ENCODE measurements at places on chromosomes 6 and 20.

DNA sequence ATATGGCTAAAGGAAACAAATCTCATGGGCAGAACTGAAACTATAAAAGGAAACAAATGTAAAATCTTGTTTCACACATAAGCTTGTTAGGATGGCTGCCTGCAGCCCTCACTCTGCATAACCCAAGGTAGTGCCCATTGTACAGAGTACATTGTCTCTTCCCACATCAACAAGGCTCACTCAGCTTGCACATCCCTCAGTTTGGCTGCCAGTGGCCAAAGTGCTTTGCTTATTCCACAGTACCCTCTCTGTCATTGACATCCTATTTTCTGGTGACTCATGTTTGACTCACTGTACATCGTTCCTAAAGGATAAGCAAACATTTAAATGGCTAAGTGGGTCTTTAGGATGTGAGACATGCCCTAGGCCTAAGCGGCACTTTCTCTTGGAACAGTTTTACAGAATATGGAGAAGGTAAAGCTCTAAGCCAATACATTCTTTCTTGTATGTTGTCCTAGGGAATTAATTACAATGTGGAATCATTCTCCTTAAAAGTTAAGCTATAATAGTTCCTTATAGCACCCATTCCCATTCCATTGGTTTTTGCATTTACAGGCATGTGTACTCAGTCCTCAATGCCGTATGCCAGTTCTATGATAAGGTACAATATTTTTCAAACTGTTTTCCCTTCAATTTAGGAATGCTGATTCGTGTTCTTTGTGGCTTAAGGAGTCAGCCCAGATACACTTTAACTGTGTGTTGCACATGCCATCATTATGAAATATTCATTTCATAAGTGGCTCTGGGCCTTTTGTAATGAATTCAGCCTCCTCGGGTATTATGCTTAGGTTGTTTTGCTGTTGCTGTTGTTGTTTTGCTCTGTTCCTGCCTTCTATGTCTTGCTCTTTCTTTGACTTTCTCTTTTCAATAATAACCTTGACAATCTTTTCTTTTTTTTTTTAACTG lies 5.5 kb downstream of the ANKEF1 start:
- no peak for DNase-seq

- no peak for DNase-seq
Measured at GRCh38 chr20:5445611-5446010, 128.9 kb upstream of the PROKR2 start.

DNA sequence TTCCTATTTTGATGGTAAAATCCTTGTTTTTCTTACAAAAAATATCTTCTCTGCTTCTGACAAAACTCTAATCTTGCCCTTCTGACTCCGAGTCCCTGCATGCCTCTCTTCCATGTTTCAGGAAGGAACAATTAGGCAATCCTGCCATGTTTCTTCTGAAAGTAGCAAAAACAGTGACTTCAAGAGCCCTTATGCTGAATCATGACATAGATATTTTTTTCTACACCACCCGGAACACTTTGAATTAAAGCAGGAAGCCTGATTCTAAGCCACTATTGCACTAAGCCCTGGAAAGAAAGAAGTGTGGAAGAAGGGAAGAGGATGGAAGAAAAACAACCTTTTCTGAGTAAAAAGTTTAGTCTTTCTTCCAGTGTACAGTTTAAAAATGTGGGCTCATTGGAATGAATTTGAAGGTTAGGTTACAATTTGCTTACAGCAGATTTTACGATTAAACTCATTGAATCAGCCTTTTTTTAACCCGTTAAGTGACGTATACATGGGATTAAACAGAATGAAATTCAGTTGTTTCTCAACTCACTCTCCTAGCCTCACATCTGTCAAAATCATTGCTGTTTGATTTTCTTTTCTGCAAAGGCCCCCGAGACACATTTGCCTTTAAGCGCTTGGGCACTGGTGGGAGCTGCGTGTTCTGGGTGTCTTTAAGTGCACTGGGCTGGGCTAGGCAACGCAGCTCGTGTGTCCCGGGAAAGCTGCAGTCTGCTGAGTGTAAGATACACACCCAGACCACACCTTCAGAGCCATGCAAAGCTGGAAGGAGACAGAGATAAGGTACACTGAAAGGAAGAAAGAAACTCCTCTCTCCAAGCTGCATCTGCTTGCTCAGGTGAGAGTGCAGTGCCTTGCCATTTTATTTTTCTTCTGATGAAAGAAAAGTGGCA lies 159.4 kb upstream of the CITED2 start:
- DNase-seq = no peak

DNA sequence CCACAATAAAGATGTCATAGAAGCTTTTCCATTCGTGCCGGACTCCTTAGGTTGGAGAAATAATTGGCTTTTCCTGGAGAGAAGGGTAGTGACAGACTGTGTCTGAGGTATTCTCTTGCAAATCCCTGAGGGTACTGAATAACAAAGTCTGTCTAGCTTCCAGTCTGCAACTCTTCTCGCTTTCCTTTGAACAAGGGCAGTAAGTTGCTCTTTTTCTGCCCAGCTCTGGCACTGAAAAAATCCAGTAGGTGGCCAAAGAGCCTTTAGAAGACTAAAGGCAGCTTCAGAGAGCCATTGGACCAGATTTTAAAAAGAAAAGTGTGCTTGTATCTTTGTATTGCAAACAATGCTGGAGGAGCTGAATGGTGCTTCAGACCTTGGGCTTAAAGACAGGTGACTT lies 20.7 kb upstream of the RREB1 start:
- DNase-seq = no peak

DNA sequence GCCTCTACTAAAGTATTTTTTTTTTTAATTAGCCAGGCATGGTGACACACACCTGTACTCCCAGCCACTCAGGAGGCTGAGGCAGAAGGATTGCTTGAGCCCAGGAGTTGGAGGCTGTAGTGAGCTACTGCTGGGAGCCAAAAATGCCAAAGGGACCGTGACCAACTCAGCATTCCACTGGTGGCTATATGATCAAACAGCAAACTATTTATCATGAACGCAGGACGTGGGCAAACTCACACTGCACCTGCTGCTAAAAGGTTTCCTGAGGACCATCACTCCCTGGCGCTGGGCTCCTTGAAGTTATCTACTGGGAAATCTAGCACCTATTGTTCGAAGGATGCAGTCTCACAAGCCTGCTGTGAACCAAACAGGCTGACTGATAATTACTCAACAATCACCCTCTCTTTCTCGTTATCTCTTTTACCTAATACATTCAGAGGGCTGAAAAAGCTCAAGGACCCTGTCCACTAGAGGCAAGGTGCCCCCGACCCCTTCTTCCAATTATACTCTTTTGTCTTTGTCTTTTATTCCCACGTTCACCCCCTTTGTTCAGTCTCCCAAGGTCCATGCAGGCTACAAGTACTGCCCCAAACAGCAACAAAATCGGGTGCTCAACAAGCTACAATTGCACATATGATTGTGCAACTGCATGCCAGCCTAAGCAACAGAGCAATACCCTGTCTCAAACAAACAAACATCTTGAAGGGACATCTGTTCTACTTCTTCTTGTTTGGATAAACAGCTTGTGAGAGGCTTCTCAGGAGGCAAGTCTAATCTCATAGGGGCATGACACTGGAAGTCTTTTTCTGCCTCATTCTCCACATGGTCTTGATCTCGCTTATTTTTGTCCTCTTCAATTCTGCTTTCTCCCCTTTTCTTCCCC lies 47.7 kb upstream of the PLN start:
- no peak for DNase-seq

- no peak for DNase-seq
Measured at GRCh38 chr6:151240791-151241642, 1.2 kb downstream of the AKAP12 start.
